Transverse colon (tissue), 4 donors: ENCODE measurements at places on chromosomes 6 and 20. TPM values are rescaled to one million over a fixed set of nuclear protein-coding genes. Genes with fewer than 3 reads are reported as not detected.

- H3K27me3 ChIP-seq: no peaks in the 10 kb centered on the region
- no peak overlapping the region for H3K4me3 ChIP-seq
- H3K36me3 ChIP-seq: no peaks in the 10 kb centered on the region
- peaks cover 61% of the 10 kb centered on the region for H3K4me1 ChIP-seq
- DNase-seq: no peak
These were observed 22.8 kb downstream of the EZR start for GRCh38 chr6:158796353-158796752.

GRCh38 chr20:31715766-31716165 lies 6.9 kb downstream of the BCL2L1 start:
- H3K36me3 ChIP-seq: no peaks in the 10 kb centered on the region
- peaks cover 73% of the 10 kb centered on the region for H3K4me1 ChIP-seq

GRCh38 chr6:17233531-17233930 lies 47.6 kb upstream of the RBM24 start:
- no peak overlapping the region for H3K4me3 ChIP-seq
- DNase-seq: no peak
- no peaks in the 10 kb centered on the region for H3K27me3 ChIP-seq
- no peaks in the 10 kb centered on the region for H3K36me3 ChIP-seq

DNA sequence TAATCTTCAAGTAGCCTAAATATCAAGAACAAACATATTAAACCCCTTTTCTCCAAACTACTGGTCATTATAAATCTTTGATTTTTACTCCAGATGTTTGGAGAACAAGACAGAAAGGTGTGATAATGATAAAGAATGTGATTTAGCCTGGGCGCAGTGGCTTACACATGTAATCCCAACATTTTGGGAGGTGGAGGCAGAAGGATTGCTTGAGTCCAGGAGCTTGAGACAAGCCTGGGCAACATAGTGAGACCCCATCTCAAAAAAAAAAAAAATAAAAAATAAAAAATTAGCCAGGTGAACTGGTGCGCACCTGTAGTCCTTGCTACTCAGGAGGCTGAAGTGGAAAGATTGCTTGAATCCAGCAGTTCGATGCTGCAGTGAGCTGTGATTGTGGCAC lies 35.1 kb upstream of the FUCA2 start:
- no peaks in the 10 kb centered on the region for H3K27me3 ChIP-seq
- DNase-seq: no peak
- H3K4me1 ChIP-seq: no peaks in the 10 kb centered on the region

GRCh38 chr6:81331526-81331925 lies 421.0 kb downstream of the TENT5A start:
- no peak overlapping the region for H3K4me3 ChIP-seq
- H3K27ac ChIP-seq: no peak overlapping the region
- H3K4me1 ChIP-seq: no peaks in the 10 kb centered on the region
- no peaks in the 10 kb centered on the region for H3K27me3 ChIP-seq
- H3K36me3 ChIP-seq: no peaks in the 10 kb centered on the region
- DNase-seq: no peak

DNA sequence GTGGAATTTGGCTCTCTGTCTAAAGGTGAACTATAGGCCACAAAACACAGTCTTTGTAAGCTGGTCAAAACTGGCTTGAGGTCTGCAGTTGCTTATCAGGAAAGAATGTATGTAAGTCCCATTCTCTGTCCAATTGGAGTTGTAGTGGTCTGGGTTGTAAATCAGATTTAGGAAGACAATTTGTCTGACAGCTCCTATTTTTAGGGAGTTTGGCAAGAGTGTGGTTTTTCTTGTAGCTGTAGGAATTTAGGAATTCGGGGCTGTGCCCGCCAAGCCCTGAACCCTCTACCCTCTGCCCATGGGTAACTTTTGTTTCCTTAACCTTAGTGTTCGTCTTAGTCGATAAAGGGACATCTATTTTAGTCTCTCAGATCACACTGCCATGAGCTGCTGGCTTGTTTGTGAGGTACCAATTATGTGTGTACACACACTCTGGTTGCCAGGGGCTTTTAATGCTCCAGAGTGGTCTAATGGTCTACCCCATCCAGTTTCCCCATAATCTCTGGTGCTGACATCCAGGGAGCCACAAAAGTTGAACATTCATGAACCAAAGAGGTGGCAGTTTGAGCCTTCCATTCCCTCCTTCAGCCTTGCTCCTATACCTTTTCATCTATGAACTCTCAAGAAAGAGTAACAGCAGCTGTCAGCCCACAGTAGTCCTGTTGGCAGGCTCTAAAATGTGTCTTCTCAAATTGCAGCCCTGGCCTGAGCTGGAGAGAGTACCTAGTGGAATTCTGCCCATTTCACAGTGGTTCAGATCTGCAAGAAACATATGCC lies 93.0 kb downstream of the ANKRD6 start:
- no peaks in the 10 kb centered on the region for H3K36me3 ChIP-seq
- no peaks in the 10 kb centered on the region for H3K4me1 ChIP-seq
- no peak for DNase-seq
- H3K27ac ChIP-seq: no peak overlapping the region
- H3K27me3 ChIP-seq: no peaks in the 10 kb centered on the region

GRCh38 chr20:10855778-10856177 lies 182.0 kb upstream of the JAG1 start:
- DNase-seq: no peak
- H3K27me3 ChIP-seq: no peaks in the 10 kb centered on the region
- peaks cover 25% of the 10 kb centered on the region for H3K4me1 ChIP-seq
- H3K27ac ChIP-seq: peak overlapping the region; percentile 66
- no peaks in the 10 kb centered on the region for H3K36me3 ChIP-seq

DNA sequence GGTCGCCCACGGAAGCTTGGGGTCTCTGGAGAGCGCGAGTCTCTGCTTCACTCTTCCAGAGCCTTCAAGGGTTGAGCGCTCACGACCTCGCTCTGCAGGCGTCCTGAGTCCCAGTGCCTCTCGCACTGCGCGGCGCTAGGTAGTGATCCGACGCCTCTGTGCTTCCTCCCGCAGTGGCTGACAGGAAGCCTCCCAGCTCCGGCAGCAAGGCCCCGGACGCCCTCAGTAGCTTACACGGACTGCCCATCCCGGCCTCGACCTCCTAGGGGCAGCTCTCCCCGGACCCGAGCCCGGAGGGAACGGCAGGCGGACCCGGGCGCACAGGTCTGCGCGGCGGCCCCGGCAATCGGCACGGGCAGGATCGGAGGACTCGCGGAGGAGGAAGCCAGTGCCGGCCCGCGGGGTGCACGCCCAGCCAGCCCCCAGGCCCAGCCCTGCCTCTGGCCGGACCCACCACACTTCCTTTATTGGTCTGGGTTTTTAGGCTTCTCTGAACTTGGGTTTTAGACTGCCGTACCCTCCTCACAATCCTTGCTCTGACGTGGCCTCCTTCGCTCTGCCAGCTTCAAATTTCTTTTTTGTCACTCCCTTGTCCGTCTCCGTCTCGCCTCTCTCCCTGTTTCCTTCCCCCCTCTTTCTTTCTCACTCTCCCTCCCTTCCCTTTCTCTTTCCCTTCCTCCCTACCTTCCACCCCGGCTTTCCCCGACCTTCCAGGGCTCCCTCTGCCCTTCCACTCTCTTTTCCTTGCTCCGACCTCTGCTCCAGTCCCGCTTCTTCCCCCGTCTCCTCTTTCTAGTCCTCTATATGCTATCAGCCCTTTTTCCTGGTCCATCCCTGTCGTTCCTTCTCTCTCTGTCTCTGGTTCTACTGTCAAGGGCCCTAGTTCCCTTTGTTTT lies 9.1 kb downstream of the PAX1 start:
- no peaks in the 10 kb centered on the region for H3K36me3 ChIP-seq
- no peaks in the 10 kb centered on the region for H3K4me1 ChIP-seq
- DNase-seq: no peak

- H3K27ac ChIP-seq: peak overlapping the region; percentile 39
- DNase-seq: no peak
- no peaks in the 10 kb centered on the region for H3K27me3 ChIP-seq
These were observed 74.1 kb upstream of the TCF21 start for GRCh38 chr6:133814797-133815196.

GRCh38 chr6:3584606-3585005 lies 127.8 kb upstream of the SLC22A23 start:
- no peaks in the 10 kb centered on the region for H3K27me3 ChIP-seq
- peaks cover 13% of the 10 kb centered on the region for H3K4me1 ChIP-seq
- no peaks in the 10 kb centered on the region for H3K36me3 ChIP-seq
- H3K4me3 ChIP-seq: no peak overlapping the region
- no peak for DNase-seq

DNA sequence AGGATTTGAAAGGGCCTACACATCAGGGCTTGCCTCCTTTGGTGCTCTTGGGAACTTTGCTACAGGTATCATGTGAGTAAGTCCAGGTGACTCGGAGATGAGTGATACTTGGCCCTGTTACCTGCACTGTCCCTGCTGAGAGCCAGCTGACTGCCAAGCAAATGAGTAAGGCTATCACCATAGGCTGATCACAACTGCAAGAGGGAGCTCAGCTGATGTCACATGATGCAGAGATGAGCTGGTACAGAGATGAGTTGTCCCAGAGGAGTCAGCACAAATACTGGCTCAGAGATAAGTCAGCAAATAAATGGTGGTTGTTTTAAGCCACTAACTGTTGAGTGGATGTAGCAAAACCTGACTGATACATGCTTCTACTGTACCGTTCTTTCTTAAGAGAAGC lies 41.4 kb downstream of the LAMP5 start:
- H3K4me3 ChIP-seq: no peak overlapping the region
- H3K36me3 ChIP-seq: no peaks in the 10 kb centered on the region
- H3K27me3 ChIP-seq: no peaks in the 10 kb centered on the region
- DNase-seq: no peak
- no peak overlapping the region for H3K27ac ChIP-seq

GRCh38 chr20:39646874-39647413 lies 684.8 kb downstream of the DHX35 start:
- no peak overlapping the region for H3K4me3 ChIP-seq
- no peaks in the 10 kb centered on the region for H3K36me3 ChIP-seq
- no peaks in the 10 kb centered on the region for H3K27me3 ChIP-seq
- no peaks in the 10 kb centered on the region for H3K4me1 ChIP-seq

The TFAP2D gene
- not detected for total RNA-seq

The C4A gene
- 16.9 TPM for total RNA-seq

The NOX3 gene
- not detected for total RNA-seq

The HTR1E gene
- total RNA-seq: not detected

The PNLDC1 gene
- not detected for total RNA-seq
